Right cardiac atrium (tissue), 5 donors: ENCODE measurements at places on chromosomes 5 and 9. TPM values are rescaled to one million over a fixed set of nuclear protein-coding genes. Genes with fewer than 3 reads are reported as not detected.

DNA sequence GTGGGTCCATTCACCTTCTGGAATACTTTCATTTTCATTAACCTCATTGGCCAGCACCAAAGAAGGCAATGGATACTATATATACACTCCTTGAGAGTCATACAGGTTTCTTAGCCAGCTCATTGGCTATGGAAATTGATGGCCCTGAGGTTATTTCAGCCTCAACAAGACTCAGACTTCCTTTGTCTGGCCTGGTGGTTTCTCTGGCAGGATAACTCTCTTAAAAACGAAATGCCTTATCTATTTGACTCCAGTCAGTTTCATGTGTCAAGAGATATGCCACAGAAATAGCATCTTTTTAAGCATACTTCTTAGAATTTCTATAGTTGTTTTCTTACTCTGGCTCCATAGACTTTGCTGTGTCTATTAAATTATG lies 28.9 kb downstream of the CDH9 start:
- no peak for DNase-seq

DNA sequence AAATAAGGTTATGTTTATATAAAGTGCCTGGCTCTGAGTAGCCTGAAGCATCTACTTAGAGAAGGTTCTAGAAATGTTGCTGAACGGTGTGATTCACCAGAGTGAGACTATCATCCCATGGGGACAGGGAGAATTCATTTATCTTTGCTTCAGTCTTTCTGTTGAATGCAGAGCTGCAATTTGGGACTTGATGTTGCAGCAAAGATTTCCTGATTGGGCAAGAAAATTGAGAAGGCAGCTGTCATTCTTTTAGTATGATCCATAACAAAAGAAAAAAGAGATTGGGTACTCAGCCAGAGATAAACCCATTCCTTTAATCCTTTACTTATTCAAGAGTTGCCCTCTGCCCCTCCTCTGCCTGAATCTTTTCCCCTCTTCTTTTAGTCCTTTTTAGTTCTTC lies 456.3 kb upstream of the WWC1 start:
- no peak for DNase-seq

DNA sequence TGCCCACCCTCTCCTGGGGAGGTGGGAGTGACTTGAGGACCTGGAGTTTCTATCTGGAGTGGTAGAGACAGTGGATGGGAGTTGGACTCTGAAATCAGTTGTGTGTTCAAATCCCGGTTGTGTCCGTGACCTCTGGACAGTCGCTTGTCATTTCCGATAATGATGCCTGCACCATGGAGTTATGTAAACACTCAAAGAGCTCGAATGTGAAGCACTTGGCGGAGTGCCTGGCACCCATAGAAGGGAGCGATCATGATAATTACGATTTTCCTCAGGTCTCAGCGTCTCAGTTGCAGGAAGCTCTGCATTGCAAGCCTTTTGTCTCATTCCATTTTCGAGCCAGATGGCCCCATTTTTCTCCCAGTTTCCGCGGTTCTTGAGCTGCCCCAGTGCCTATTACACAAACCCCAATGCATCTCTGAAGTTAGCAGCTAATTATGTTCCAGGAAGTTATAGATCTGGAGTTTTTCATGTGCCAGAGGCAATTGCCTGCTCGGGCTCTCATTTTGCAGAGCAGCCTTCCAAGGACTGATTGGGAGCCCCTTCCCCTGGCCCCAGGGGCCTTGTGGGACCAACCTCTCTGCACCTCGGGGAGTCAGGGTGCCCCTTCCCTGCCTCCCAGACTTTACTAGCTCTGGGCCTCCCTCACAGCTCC lies 175.5 kb upstream of the MVB12B start:
- DNase-seq = no peak

DNA sequence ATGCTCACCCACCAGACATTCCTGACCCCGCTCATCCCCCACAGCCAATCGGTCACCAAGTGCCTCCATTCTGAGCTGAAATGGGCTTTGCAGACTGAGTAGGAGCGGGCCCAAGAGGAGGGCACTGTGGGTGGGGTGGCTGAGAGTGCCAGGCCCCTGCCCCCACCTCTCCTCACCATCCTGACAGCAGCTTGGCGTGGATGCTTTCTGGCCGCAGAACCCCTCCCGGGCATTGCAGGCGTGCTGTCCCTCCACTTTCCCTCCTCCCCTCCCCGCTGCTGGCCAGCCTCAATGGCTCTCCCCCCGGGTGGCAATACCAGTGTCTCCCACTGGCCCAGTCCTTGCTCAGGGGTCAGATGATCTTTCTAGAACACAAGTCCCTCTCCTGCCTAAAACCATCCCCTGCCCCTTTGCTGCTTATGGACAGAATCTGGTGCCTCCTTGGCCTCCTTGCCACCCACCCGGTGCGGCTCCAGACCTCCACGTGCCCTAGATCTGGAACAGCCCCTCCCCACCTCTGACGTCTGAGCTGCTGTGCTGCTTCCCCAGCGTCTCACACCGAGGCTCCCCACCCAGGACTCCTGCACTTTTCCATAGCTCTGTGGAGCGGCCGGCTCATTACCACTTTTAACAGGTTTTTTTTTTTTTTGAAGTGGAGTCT lies 6.1 kb downstream of the FLT4 start:
- no peak for DNase-seq

- DNase-seq = no peak
Observed at GRCh38 chr9:124088476-124088837, 76.9 kb downstream of the LHX2 start.

DNA sequence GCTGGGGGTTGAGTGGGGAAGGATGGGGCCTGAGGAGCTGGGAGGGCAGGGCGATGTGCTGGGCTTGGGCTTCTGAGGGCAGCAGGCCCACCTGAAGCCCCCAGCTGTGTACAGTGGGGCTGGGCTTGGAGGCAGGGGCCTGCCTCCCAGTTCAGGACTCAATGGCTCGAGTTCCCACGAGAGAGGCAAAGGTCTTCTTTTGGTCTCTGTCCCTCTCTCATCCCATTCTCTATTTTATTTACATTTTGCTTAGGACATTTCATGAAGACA lies 180.6 kb downstream of the MACROH2A1 start:
- DNase-seq = no peak

- no peak for DNase-seq
Observed at GRCh38 chr5:151733358-151734063, 24.9 kb downstream of the ATOX1 start.

Gene DRD1
- not detected for total RNA-seq

Gene BNIP1
- total RNA-seq = 13.1 TPM

Gene CYLC2
- not detected for total RNA-seq

Gene ROPN1L
- total RNA-seq = 0.78 TPM

Gene PIP5KL1
- total RNA-seq = not detected
